ENCODE measurements at places on chromosomes 4 and X.

GRCh38 chr4:6221851-6222760 lies 21.8 kb upstream of the JAKMIP1 start:
- DNase-seq, result no peak

- DNase-seq, result no peak
These were observed 57.9 kb upstream of the TMPRSS11A start for GRCh38 chr4:68021185-68021584.

DNA sequence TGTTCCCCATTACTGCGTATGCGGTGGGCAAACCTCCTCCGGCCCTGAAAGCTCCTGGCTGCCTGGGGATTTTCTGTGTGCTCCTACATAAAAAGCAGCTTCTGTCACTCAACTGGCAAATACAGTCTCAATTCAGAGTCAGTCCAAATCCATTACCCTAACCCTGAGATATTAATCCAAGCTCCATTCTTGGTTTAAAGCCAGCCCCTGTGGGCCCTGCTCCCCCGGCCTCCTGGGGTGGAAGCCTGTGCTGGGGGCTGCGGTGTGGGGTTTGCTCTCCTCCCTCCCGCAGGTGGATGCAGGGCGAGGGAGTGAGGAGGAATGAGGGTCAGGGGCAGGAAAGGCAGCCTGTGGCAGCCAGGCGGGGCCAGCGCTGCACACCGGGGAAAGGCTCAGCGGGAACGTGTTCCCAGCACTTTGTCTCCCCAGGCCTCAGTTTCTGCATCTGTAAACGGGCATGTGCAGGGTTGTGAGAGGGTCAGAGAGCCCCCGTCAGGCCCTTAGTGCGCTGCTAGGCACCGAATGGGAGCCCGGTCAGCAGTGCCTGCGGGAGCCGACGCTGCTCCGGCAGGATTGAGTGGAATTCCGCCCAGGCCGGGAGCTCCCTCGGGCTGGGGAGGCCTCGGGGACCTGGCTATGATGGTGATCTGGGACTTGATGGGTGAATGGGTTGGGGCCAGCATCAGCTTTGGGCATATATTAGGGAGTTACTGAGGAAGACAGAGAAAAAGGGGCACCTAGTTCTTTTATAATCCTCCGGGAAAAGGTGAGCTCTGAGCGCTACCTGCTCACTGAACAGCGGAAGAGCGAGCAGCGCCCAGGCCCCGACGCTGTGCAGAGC lies 6.3 kb upstream of the RGS12 start:
- no peak for DNase-seq

DNA sequence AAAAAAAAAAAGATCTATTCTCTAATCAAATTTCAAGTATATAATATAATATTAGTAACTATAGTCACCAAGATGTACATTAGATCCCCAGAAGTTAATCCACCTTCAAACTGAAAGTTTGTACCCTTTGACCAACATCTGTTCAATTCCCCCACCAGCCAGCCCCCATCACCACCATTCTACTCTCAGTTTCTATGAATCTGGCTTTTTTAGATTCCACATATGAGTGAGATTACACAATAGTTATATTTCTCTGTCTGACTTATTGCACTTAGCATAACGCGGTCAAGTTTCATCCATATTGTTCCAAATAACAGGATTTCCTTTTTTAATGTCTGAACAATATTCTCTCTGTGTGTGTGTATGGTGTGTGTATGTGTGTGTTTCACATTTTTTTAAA lies 33.7 kb upstream of the VMA21 start:
- no peak for DNase-seq

DNA sequence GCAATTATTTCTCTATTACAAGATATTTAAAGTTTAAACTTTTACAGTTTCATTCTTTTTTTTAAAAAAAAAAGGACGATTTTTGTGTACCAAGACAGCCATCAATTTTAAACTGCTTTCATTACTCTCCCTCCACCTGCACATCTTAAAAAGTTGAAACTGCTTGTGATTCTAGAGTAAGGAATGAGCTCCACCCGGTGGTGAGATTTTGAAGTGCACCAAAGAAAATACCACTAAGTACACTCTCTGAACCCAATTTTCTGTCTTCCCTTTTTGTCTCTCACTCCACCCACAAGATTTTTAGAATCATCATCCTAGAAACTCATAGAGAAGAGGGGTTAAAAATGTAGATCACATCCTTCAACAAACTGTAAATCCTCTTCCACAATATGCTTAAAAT lies 91.3 kb upstream of the WDR44 start:
- DNase-seq, result no peak

- DNase-seq, result peak; percentile 52
These were observed 659 bp upstream of the BMP2K start for GRCh38 chr4:78775303-78776078.

- DNase-seq, result no peak
These were observed 79.2 kb upstream of the BOD1L1 start for GRCh38 chr4:13706716-13707115.

DNA sequence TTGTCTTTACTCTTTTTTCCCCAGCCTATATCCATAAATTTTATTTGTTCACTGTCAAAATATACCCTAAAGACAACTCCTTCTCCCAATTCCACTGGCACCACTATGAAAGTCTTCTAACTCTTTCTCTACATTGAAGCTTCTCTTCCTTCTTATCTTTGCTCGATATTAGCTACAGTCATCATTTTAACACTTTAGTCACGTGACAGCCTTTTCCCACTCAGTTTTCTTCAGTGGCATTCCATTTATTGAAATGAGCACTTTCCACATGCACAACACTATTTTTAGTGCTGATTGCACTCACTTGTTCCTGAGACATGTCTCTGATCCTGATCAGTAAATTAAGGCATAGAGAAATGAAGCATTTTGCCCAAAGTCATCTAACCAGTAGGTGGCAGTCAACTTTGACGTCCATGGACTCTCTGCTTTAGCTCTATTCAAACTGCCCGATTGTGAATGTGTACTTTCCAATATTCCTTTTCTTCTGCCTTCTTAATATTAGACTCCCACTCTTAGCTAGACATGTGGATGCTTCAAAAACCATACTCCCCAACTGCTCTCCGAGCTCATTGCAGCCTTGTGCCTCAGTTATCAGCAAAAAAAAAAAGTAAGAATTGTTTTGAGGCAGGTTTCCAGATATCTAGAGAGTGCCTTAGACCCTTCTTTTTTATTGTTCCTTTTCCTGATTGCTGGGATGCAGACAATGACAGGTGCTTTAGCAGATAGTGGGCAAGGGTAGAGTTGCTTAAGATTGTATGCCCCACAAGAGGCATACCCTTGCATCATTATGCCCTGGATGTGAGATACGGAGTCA lies 394.4 kb upstream of the ADGRL3 start:
- DNase-seq, result no peak

- DNase-seq, result no peak
These were observed 87.3 kb downstream of the LCORL start for GRCh38 chr4:17934286-17934685.

DNA sequence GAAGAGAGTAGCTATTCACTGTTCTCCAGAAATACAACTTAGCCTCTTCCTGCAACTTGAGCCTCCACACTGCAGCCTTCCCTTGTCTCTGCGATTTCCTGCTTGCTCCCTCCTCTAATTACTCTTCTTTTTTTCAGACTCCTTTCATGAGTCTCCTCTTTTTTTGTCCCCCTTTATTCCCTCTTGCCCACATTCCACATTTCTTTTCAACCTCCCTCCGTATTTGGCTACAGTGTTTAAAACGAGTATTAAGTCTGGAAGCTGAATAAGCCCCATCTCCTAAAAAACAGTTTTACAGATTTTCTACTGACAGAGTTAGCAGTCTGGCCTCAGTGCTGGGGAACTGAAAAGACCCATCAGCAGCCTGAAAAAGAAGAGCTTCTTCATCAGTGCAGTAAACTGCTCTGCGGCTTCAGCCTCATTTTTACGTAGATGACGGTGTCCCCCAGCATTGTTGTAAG lies 141.5 kb downstream of the TENM3 start:
- no peak for DNase-seq

Data from activated CD8-positive, alpha-beta memory T cell treated with anti-CD3 and anti-CD28 coated beads for 1 hour (primary cell).